Natural killer cell (primary cell): ENCODE measurements at places on chromosomes 3 and 15. TPM values are rescaled to one million over a fixed set of nuclear protein-coding genes. Genes with fewer than 3 reads are reported as not detected.

The PRR20G gene
- total RNA-seq: not detected

The FURIN gene
- total RNA-seq: 172 TPM

The GUCA1C gene
- total RNA-seq: not detected

The SNTN gene
- not detected for total RNA-seq

The MRAS gene
- total RNA-seq: 1.2 TPM

The SLC2A2 gene
- total RNA-seq: not detected

The TMEM202 gene
- total RNA-seq: not detected

The CYP19A1 gene
- total RNA-seq: not detected

The LIPH gene
- total RNA-seq: 0.09 TPM

The GOLGA6D gene
- total RNA-seq: not detected

The SAMMSON gene
- not detected for total RNA-seq

The FETUB gene
- not detected for total RNA-seq

The GOLGA8Q gene
- 4.1 TPM for total RNA-seq

The GPR27 gene
- 2.8 TPM for total RNA-seq

The SHF gene
- 2.4 TPM for total RNA-seq

The HTR3C gene
- total RNA-seq: not detected

The MUC20 gene
- total RNA-seq: 11.4 TPM

The BNC1 gene
- not detected for total RNA-seq

The RTP1 gene
- total RNA-seq: not detected

The CMTM6 gene
- 59.5 TPM for total RNA-seq

The CADPS gene
- total RNA-seq: not detected

The MYZAP gene
- total RNA-seq: not detected

The CEMIP gene
- 0.82 TPM for total RNA-seq

The LSAMP gene
- total RNA-seq: not detected

The ACTC1 gene
- total RNA-seq: not detected

The ACOX2 gene
- total RNA-seq: not detected

The SUCNR1 gene
- total RNA-seq: 0.19 TPM

The GOLGA8T gene
- total RNA-seq: 2.6 TPM

The TP63 gene
- not detected for total RNA-seq

The CLDN11 gene
- 0.39 TPM for total RNA-seq

The WNT7A gene
- total RNA-seq: 0.18 TPM

The IGDCC3 gene
- total RNA-seq: not detected

The ZNF80 gene
- 0.48 TPM for total RNA-seq

The CA12 gene
- not detected for total RNA-seq

The ITGA11 gene
- not detected for total RNA-seq
